ENCODE measurements at places on chromosomes 4 and X.

GRCh38 chrX:50978920-50979682 is 68.6 kb downstream of the BMP15 start:
- no peak for DNase-seq

GRCh38 chrX:19214311-19214710 is 92.0 kb upstream of the ADGRG2 start:
- no peak for DNase-seq

- no peak for DNase-seq
Observed at GRCh38 chr4:47654972-47655693, 170.1 kb downstream of the ATP10D start.

- no peak for DNase-seq
Observed at GRCh38 chr4:6884341-6884870, 25.2 kb upstream of the TBC1D14 start.

- no peak for DNase-seq
Observed at GRCh38 chr4:77493120-77493752, 112.4 kb upstream of the CXCL13 start.

GRCh38 chrX:70022616-70023015 is 27.1 kb downstream of the AWAT2 start:
- DNase-seq = no peak
